WTC11 (cell line): ENCODE measurements at places on chromosomes 4 and X.

- peak; percentile 48 for DNase-seq
Measured at GRCh38 chrX:18353931-18354368, 538 bp downstream of the SCML2 start.

- DNase-seq = peak; percentile 16
Measured at GRCh38 chrX:26783512-26784225, 567.7 kb downstream of the MAGEB5 start.

- DNase-seq = no peak
Measured at GRCh38 chr4:107793996-107794395, 30.7 kb upstream of the SGMS2 start.

GRCh38 chrX:152958047-152958446, 35.9 kb downstream of the PNMA5 start:
- DNase-seq = no peak

GRCh38 chr4:26331380-26331950, 10.7 kb downstream of the RBPJ start:
- DNase-seq = no peak

- no peak for DNase-seq
Measured at GRCh38 chr4:3107271-3107670, 32.8 kb downstream of the HTT start.

GRCh38 chrX:39819921-39820849, 277.6 kb downstream of the BCOR start:
- DNase-seq = peak; percentile 15

GRCh38 chrX:135477576-135477975, 42.9 kb upstream of the INTS6L start:
- DNase-seq = peak; percentile 44

GRCh38 chr4:145195167-145195952, 15.0 kb upstream of the OTUD4 start:
- no peak for DNase-seq

DNA sequence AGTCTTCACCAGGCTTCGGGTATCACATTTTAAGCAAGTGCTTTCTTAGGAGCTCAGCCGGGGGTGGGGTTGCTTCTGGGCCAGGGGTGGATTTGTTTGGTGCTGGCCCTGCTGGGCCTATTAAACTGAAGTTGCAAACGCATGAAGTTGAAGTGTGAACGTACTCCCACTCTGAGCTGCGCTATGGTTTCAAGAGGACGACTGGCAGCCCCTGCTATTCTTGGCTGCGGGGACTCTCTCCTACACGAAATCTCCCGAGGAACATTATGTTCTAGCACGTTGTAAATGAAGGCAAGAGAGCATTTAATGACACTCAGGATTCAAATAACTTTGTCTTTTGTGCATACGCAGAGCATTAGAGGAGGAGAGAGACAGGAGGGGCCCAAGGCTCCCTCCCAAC, 401.3 kb upstream of the BOD1L1 start:
- DNase-seq = peak; percentile 13

DNA sequence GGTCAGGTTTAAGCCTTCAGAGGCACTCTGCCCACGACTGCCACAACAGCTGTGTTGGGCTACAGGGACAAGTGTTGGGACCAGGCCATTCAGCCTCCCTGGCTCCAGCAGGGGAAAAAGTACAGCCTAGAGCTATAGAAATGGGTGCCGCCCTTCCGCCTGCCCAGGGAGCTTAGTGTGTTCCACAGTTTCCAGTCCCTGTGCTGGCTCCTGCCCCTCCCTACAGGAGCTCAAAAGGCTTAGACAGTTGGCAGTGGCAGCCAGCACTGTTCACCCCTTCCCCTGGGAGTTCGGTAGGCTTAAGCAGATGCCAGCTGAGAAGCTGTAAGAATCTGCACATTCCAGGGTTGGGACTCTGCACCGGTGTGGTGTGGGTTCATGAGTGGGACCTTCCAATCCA, 408.2 kb upstream of the INTU start:
- no peak for DNase-seq

GRCh38 chr4:110610940-110611831, 11.7 kb downstream of the PITX2 start:
- DNase-seq = peak; percentile 29

GRCh38 chr4:30870513-30870912, 150.3 kb downstream of the PCDH7 start:
- no peak for DNase-seq

DNA sequence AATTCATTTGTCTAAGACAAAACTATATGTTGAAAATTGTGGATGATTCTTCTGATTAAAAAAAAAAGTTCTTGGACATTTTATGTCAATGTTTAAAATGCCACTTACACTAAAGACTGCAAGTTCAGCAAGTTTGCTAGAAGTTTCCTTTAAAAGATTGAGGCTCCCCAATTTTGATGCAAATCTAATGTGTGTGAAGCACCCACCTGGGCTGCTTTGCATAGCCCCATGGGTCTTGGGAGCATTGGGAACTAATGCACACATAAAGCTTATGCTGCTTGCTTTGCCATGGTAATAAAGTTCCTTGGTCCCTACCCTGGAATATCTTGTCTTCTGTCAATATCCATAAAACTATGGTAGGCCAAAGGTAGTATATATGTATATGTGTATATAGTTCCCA, 725.9 kb upstream of the GRID2 start:
- DNase-seq = peak; percentile 22

GRCh38 chrX:129618997-129619396, 35.8 kb downstream of the APLN start:
- no peak for DNase-seq

DNA sequence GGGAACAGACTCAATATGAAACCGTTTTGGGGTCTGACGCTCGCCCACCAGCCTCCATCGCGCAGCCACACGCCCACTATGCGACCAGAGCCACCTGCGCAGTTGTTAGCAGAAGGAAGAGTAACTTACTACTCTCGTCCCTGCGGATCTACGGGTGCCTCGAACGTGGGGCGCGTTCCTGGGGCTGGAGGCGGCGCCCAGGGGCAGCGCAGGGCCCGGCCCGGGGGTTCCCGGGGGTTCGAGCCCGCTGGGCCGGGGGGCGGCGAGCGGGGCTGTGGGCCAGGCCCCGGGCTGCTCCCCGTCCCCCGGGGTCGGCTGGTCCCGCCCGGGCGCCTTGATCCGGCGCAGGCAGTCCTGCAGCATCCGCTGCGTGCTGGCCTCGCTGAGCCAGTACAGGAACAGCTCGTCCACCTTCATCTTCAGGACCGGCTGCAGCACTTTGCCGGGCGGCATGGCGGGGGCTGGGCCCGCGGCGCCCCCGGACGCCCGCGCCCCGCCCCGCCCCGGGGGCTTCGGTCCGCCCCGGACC, 404 bp downstream of the PPP2R3B start:
- no peak for DNase-seq

DNA sequence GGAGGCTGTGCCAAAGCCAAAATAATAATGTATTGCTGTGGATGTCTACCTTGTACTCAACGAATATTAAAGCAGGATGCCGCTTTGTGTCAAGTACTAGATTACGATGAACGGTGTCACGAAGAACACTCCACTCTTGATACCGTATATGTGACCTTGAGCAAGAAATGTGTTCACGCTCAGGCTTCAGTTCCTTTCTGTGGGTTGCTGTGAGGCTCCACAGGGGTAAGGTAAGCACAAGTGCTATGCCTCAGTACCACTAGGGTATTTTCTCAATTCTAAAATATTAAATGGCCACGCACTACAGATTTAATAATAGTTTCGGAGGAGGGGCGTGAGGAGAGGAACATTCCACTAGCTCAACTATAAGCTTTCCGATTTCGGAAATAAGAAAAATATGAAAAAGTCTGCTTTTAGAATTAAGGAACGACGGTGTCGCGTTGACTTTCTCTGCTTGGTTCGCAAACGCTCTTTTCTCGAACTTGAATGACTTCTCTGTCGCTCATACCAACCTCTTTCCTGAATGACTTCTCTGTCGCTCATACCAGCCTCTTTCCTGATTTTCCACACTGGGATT, 607 bp upstream of the SCOC start:
- no peak for DNase-seq

DNA sequence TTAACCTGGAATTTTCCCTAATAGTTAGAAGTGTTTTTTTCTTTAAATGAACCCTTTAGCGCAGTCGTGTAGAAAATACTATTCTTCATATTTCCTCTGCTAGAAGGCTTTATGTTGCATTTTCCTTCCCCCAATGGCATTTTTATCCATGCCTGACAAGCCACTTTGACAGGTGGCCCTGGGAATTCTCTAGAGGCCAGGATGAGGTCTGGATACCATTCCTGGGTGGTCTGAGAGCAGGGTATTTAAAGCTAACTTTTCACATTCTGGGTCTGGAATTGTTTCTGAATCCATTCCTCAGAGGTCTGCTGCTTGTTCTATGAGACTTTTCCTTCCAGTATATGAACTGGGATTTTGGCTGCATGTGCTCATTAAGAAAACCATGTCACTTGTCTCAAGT, 31.2 kb upstream of the PDGFRA start:
- no peak for DNase-seq
